ENCODE measurements at places on chromosomes 2 and 18.

GRCh38 chr2:58709687-58710354 is 468.7 kb upstream of the FANCL start:
- DNase-seq, result no peak

GRCh38 chr18:35777039-35777438 is 195.4 kb upstream of the RMP24 start:
- no peak for DNase-seq

DNA sequence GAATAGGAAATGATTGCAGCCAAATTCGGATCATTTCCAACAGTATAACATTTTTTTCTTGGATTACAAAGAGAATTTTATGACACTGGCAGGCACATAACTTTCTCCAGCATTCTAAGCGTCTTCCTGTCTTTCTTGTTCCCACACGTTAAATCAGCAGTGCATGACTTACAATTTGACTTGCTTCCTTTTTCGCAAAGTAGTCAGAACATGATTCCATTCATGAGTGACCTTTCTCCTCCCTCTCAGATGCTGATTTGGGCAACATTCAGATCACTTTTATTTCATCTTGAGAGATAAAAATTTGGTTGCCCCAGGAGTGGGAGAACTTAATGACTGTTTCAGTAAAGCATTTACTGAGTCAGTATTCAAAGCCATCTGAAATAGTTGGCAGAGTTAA is 858.7 kb upstream of the ACVR2A start:
- no peak for DNase-seq

DNA sequence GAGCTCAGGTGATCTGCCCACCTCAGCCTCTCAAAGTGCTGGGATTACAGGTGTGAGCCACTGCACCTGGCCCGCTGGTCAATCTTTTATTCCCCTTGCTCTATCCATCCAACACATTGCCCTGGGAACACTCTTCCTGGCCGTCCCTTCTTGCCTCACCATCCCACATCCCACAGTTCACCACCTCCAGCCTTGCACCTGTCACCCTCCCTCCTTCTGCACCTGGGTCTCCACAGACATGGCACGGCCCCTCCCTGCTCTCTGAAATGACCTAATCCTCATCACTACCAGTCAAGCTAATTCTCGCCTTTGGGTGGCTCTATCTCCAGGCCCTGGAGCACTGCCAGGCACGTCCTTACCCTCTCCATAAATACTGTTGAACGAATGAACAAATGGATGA is 116.9 kb upstream of the TEX51 start:
- no peak for DNase-seq

DNA sequence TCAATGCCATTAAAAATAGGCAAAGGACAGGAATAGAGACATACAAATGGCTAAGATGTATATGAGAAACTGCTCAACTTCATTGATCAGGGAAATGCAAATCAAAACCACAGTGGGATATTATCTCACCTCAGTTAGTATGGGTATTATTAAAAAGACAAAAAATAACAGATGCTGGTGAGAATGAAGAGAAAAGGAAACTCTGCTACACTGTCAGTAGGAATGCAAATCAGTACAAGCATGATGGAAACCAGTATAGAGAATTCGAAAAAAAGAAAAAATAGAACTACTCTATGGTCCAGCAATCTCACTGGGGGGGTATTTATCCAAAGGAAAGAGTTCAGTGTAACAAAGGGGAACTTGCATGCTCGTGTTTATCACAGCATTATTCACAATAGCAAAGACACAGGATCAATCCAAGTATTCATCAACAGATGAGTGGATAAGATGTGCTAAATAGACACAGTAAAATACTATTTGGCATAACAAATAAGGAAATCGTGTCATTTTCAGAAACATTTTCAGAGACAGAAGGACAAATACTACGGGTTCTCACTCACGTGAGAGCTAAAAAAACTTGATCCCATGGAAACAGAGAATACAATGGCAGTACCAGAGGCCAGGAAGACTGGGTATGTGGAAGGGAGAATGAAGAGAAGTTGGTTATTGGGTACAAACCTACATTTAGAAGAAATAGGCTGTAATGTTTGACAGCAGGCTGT is 60.6 kb downstream of the CCDC74A start:
- DNase-seq, result no peak

GRCh38 chr2:98730707-98731040 is 258 bp downstream of the MGAT4A start:
- DNase-seq, result no peak

GRCh38 chr2:164496881-164497280 is 124.4 kb downstream of the GRB14 start:
- DNase-seq, result no peak

Data from SHP77 treated with DMSO at 0.1 percent for 48 hours (cell line).